ENCODE measurements at places on chromosomes 12 and 14. TPM values are rescaled to one million over a fixed set of nuclear protein-coding genes. Genes with fewer than 3 reads are reported as not detected.

Gene TOMM20L
- not detected for total RNA-seq

Gene TCP11L2
- total RNA-seq = 30.4 TPM

Gene TC2N
- not detected for total RNA-seq

Gene NTF3
- 0.19 TPM for total RNA-seq

Gene DBX2
- not detected for total RNA-seq
